ENCODE measurements at places on chromosomes 5 and 9. TPM values are rescaled to one million over a fixed set of nuclear protein-coding genes. Genes with fewer than 3 reads are reported as not detected.
A peak's percentile ranks its signal among the peaks of the same experiment; 100 is the strongest.

- peak; percentile 27 for DNase-seq
- no peak overlapping the region for H3K27ac ChIP-seq
- H3K27me3 ChIP-seq, result no peaks in the 10 kb centered on the region
- no peak overlapping the region for H3K4me3 ChIP-seq
- H3K4me1 ChIP-seq, result no peaks in the 10 kb centered on the region
- no peaks in the 10 kb centered on the region for H3K36me3 ChIP-seq
Measured at GRCh38 chr5:168219515-168220410, 71.7 kb upstream of the WWC1 start.

FOXD4L6 gene
- total RNA-seq, result not detected

- no peaks in the 10 kb centered on the region for H3K27me3 ChIP-seq
- H3K27ac ChIP-seq, result no peak overlapping the region
- H3K4me1 ChIP-seq, result peaks cover 22% of the 10 kb centered on the region
- no peak for DNase-seq
- no peaks in the 10 kb centered on the region for H3K36me3 ChIP-seq
- no peak overlapping the region for H3K4me3 ChIP-seq
Measured at GRCh38 chr9:110152704-110153374, 55.1 kb downstream of the C9orf152 start.

DNA sequence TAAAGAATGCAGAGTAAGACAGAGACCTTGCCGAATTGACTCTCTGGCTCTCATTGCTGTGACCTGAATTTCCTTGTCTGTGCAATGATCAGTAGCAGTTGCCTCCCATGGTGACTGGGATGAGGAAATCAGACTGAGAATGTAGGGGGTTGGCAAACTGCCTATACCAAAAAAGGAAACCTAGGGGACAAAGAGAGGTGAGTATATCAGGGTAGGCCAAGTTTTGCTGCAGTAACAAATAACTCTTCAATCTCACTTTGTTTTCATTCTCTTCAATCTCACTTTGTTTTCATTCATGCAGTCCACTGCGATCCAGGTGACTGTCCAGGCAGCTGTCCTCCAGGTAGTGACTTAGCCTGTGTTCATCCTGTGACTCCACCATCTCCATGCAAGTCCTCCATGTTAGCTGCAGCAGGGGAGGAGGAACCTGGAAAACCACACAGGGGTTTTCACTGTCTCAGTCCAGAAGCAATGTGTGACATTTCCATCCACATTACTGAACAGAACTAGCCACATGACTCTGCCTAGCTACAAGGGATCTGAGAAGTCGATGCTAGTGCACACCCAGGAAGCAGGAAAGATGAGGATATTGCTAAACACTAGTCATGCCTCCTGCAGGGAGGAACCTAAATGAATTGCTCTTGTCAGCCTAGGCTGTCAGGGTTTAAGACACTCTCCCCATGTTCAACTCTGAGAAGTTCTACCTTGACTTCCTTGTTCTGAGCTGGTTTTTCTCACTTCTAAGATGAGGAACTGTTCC, 26.0 kb downstream of the TMEM174 start:
- no peaks in the 10 kb centered on the region for H3K36me3 ChIP-seq
- no peak overlapping the region for H3K4me3 ChIP-seq

- H3K27ac ChIP-seq, result peak overlapping the region; percentile 77
- no peaks in the 10 kb centered on the region for H3K27me3 ChIP-seq
- DNase-seq, result no peak
- H3K36me3 ChIP-seq, result no peaks in the 10 kb centered on the region
- no peak overlapping the region for H3K4me3 ChIP-seq
Measured at GRCh38 chr9:120869726-120870125, 7.3 kb downstream of the PHF19 start.

DNA sequence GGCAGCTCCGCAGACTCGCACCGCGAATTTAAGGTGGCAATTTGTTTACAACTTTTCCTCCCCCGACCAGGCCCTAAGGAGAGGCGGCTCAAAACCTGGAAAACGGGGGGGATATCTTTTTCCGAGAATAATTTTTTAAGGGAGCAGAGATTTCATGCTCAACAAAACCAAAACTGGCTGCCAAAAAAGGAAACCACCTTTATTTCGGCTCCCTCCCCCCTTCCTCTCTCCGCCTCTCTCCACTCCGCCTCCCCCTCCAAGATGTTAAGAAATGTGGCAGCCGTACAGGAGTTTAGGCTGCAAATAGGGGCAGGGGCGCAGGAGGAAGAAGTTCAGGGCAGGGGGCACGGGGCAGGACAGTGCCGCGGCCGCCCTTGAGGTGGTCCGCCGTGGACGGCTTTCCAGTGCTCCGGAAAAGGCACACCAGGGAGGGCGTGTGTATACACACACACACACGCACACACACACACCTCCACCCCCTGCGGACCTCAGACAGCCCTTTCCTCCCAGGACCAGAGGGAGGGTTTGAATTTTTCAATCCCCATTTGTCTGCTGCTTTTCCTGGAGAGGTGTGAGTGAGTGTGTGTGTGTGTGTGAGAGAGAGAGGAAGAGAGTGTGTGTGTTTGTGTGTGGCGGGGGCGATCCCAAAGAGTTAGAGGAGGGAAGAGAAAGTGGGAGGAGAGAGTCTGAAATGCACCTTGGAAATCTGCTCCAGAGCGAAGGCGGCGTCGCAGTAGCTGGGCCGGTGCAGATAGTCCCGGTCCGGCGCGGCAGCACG, 9.1 kb downstream of the PTCH1 start:
- peak overlapping the region; percentile 54 for H3K27ac ChIP-seq
- H3K36me3 ChIP-seq, result no peaks in the 10 kb centered on the region

CDH10 gene
- not detected for total RNA-seq

DNA sequence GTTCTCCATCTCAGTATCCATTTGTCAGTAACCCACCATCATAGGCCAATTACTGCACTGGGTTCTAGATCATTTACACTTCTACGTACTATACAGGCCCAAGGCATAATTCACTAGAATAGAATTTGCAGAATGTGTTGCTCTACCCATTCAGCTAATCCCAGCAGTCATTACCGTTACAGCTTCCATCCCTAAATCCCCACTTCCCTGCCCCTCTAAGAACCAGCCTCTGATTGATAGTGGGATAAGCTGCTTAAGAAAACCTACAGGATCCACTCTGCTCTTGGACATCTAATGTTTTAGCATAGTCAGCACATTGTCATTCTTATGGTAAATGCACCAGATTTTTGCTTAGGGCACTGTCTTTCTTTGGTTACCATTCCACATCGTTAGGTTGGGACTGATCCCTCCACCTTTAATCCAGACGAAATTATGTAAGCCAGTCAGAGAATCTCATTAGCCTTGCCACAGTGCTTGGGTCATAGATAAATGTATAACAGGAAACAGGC, 39.3 kb upstream of the CHD1 start:
- H3K27me3 ChIP-seq, result no peaks in the 10 kb centered on the region
- no peak overlapping the region for H3K4me3 ChIP-seq
- no peak for DNase-seq

OSMR gene
- not detected for total RNA-seq

GRCh38 chr5:179731791-179732411, 721 bp upstream of the MAML1 start:
- no peaks in the 10 kb centered on the region for H3K27me3 ChIP-seq
- peak overlapping the region; percentile 70 for H3K4me3 ChIP-seq
- DNase-seq, result no peak
- H3K36me3 ChIP-seq, result peaks cover 22% of the 10 kb centered on the region

DNA sequence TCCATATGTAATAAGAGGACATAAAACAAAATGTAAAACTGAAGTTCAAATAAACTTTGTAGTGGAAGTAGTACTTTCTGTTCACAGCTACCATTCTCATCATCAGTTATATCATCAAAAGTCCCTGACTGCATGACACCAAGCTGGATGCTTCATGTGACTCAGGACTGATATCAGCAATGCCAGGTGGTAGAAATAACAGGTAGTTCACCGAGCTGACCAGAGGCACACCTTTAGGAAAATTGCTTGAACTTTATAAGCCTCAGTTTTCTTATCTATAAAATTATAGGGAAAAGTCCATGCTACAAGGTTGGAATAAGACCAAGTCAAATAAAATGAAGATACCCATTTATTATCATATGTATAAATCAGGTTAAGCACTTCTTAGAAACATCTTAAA, 124.9 kb upstream of the PTGER4 start:
- H3K36me3 ChIP-seq, result no peaks in the 10 kb centered on the region
- H3K27ac ChIP-seq, result no peak overlapping the region
- H3K27me3 ChIP-seq, result no peaks in the 10 kb centered on the region

DNA sequence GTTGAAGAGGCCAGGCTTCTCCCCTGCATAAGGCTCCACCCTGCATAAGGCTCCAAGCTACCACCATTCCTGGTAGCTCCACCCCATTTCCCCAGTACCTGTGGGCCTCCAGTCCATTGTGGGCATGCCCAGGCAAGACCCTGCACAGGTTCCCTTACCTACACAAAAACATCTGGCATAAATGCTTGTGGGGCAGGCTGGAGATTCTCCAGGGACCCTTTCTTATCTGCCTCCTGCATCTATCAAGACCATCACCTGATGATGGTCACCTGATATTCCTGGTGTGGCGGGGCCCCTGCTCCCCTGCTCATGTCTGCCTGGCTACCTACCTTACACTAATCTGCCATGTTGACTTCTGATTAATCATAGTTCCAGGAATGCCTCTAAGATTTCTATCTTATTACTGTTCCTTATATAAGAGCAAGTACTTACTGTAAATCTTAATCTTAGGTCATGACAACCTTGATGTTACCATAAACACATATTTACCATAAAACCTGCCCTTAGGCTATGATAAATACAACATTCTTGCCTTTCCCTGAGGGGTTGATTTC, 41.0 kb downstream of the FGD3 start:
- H3K27me3 ChIP-seq, result no peaks in the 10 kb centered on the region
- H3K36me3 ChIP-seq, result peaks cover 4% of the 10 kb centered on the region
- H3K27ac ChIP-seq, result peak overlapping the region; percentile 47

KCTD16 gene
- total RNA-seq, result 0.07 TPM

DNA sequence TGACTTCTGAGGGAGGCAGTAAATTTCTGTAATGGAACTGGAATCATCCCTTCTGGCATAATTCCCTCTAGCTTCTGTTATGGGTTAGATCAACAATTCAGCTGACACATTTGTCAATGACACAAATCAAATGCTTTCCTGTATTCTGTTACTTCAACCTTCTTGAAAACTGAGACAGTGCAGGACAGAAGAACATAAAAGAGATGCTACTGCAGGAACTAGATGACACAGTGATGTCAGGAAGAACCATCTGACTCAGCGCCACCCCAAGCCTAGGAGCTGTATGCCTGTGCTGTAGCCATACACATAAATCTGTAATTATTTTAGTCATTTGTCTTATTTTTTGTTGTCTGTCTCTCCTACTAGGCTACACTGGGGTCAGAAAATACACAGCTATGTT, 18.2 kb upstream of the CEP120 start:
- H3K27me3 ChIP-seq, result no peaks in the 10 kb centered on the region
- H3K36me3 ChIP-seq, result no peaks in the 10 kb centered on the region
- no peaks in the 10 kb centered on the region for H3K4me1 ChIP-seq
- no peak overlapping the region for H3K27ac ChIP-seq

- no peaks in the 10 kb centered on the region for H3K27me3 ChIP-seq
- no peaks in the 10 kb centered on the region for H3K36me3 ChIP-seq
- no peak for DNase-seq
Measured at GRCh38 chr5:175824676-175825075, 46.7 kb upstream of the CPLX2 start.

DNA sequence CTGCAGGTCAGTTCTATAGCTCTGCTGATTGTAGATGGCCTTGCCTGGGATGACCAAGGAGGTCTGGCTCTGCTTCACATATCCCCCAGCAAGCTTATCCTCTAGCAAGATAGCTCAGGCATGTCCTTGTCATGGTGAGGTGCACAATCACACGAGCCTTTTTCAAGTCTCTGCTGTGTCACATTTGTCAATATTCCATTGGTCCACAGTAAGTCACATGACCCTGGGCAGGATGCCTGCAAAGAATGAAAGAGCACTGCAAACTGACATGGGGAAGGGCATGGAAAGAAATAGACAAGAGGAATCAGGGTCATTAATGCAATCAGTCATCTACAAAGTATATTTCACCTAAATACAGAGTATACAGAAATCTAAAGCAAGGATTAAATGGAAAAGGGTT, 142.0 kb downstream of the RORB start:
- no peak overlapping the region for H3K27ac ChIP-seq
- H3K27me3 ChIP-seq, result no peaks in the 10 kb centered on the region
- no peak overlapping the region for H3K4me3 ChIP-seq
